ENCODE measurements at places on chromosomes 2 and 18.

DNA sequence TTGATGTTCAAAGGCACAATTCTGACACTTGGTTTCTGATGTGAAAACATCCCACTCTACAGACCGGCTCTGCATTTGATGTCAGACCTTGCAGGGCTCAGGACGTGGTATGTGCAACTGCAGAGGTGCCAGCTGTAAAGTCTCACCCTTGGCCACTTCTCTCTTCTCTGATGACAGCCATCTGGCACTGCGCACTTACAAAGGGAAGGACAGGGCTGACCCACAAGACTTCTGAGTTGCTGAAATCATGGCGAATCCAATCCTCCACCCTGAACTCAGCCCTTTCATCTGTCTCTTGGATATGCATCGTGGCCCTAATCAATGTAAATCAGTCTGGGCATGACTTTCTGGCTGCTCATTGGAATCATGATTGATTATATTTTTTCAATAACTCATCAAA, 82.5 kb downstream of the SEPTIN10 start:
- DNase-seq: no peak

DNA sequence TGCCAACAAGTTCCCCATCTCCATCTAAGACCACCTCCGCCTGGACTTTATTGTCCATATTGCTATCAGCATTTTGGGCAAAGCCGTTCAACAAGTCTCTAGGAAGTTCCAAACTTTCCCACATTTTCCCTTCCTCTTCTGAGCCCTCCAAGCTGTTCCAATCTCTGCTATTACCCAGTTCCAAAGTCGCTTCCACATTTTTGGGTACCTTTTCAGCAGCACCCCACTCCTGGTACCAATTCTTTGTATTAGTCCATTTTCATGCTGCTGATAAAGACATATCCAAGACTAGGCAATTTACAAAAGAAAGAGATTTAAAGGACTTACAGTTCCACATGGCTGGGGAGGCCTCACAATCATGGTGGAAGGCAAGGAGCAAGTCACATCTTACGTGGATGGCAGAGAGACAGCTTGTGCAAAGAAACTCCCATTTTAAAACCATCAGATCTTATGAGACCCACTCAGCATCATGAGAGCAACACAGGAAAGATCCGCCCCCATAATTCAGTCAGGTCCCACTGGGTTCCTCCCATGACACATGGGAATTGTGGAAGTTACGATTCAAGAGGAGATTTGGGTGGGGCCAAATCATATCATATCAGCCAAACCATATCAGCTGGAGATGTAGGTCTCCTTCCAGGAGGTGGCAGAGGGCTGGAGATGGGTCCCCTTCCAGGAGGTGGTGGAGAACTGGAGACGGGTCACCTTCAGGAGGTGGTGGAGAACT, 19.8 kb upstream of the TXNDC2 start:
- no peak for DNase-seq

GRCh38 chr2:240601831-240602160, 15.3 kb downstream of the CAPN10 start:
- peak; percentile 27 for DNase-seq

DNA sequence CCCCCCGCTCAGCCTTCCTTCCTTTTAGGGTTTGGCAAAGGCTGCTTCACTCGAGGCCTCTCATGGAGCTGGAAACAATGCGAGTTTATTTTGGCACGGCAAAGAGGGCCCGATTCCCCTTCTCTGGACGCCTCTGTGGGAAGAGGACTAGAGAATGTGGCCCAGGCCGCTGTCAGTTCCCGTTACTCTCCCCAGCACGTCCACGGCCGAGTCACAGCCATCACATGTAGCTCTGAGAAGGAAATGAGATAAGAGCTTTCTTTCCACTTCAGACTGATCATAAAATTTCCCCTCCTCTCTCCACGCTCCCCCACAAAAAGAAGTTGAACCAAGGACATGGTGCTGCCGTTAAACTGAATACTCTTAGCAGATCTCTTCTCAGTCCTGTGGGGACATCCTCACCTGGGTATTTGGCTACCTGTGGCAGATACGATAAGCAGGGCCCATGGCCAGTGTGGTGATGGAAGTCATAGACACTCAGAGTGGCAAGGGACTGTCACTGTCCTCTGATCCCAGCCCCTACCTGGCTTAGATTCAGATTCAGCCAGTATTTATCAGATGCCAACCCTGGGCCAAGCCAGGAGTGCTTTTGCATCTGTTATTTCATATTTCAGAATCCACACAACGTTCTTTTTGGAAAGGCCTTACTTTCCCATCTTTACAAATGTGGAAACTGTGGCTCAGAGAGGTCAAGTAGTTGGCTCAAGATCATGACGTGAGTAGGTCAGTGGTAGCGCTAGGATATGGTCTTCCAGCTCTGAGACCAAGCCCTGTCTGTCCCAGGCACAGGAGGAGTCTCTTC, 101.2 kb downstream of the MCFD2 start:
- no peak for DNase-seq

DNA sequence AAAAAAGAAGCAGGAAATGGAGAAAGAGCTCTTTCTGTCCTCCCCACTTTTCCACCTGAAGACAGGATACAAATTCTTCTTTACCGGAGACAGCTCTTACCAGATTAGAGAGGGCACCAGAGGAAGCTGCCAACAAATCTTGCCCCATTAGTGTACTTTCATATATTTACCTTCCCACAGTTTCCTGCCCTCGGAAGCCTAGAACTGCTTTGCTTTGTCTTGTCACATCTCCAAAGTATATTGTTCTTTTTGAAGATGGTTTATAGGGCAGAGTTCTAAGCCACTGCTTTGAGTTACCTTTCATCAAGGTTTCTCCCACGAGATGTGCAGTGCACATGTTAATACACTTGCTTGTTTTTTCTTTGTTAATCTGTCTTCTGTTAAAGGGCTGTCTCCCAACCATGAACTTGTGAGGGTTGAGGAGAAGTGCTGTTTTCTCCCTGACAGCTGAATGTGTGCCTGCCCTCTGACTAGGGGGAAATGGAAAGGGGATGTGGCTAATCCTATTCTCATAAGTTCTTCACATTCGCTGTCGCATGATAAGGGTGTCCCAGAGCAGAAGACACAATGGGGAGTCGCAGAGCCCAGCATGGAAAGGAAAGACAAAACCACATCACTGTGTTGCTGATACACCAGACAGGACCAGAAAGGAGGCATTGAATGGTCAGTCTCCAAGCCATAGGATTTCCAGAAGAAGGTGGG, 24.2 kb downstream of the CENPA start:
- no peak for DNase-seq

GRCh38 chr2:85750587-85751575, 2.9 kb upstream of the ATOH8 start:
- peak; percentile 81 for DNase-seq

GRCh38 chr2:85597241-85597640, 1.7 kb downstream of the RNF181 start:
- no peak for DNase-seq

DNA sequence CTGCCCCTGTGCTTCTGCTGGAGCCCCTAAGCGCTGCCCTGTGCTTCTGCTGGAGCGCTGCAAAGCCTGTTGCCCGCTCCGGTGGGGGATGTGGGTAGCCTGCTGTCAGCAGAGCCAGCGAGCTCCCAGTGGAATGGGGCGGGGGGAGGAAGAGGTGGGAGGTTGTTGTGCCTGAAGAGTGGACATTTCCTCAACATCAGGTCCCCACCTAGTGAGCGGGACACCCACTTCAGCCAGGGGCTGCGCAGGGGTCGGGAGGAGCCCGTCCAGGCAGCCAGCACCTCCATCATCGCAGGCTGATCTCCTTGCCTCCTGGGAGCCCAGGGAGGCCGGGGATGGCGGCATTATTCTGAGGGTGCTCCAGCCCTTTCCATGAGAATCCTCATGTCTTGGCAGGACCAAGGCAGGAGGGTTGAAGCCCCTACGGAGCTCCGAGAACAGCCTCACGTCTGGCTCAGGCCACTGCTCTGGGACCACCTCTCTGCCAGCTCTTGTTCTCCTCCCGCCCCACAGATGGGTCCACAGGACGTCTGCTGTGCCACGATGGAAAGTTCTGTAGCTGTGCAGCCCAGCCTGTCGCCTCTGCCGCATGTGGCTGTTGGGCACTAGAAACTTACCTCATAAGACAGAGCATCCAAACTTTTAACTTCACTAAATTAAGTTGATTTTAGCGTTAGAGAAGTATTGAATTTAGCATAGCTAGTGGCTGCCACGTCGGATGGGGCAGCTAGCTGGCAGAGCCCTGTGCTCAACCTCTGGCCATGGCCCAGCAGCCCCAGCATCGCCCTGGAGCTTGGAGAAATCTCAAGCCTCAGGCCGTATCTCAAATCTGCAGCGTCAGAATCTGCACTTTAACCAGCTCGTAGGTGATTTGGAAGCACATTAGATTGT, 1.9 kb upstream of the ALLC start:
- DNase-seq: no peak

- no peak for DNase-seq
Measured at GRCh38 chr2:69798290-69798908, 31.1 kb upstream of the GMCL1 start.

- no peak for DNase-seq
Measured at GRCh38 chr18:79356435-79356834, 39.3 kb upstream of the NFATC1 start.

DNA sequence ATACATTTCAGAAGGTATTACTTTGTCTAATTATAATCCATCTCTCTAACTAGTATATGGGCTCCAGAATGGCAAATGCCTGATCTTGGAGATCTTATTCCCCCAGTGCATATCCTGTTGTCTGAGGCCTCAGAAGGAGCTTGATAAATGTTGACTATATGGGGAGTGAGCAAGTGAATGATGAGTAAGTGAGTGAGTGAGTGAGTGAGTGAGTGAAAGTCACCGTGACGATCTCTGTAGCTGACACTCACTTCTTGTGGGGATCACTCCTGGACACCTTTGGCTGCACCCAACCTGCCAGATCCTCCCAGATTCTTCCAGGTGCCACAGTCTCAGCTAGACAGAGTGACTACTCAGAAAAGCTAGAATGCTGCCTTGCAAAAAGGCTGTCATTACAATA, 2.8 kb downstream of the XDH start:
- no peak for DNase-seq

DNA sequence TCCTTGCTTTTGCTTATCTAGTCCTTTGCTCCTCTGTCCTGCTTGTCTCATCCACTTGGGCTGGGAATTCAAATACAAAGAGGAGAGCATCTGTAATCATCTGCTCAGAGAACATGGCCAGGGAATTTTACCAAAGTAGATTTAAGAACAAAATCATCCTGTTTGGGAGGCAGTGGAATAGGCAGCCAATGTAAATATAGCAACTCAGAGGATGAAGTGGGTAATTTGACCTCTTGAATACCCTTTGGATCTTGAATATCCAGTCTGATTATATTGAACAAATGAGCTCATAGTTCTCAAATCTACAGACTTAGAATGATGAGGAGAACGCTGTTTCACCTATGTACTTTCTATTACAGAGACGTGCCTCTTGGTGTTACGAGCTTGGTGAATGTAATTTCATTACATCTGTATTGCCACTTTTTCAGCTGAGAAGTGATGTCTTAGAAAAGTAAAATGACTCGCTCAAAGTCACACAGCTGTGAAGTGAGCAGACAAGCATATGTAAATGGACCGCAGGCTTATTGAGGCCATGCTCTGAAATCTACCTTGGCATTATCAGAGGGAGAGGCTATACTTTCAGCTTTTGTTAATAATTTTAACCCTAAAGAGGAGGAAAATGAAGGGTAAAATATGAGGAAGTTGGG, 266.3 kb downstream of the MTX2 start:
- DNase-seq: no peak

GRCh38 chr2:37934591-37935513, 9.8 kb downstream of the RMDN2 start:
- no peak for DNase-seq

DNA sequence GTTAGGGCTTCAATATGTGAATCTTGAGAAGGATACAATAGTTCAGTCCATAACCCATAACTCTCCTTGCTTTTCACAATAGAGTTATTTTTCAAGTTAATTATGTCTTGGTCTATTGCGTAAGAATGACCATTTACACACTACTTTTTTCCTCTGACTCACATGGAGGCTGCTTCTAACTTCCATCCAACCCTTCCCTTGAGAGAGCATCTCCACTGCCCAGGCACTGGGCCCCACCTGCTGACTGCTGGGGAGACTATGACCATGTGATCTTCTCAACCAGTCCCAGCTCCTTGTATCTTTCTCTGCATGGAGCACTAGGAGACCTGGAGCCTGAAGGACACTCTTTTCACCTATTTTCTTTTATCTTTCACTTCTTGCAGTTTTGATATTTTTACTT, 251.5 kb downstream of the GPD2 start:
- no peak for DNase-seq

- no peak for DNase-seq
Measured at GRCh38 chr18:48006415-48007175, 76.1 kb upstream of the SMAD2 start.

- DNase-seq: no peak
Measured at GRCh38 chr2:24828238-24828996, 35.2 kb downstream of the CENPO start.

GRCh38 chr18:51110073-51110797, 80.2 kb downstream of the SMAD4 start:
- peak; percentile 73 for DNase-seq

GRCh38 chr2:170123593-170123992, 54.4 kb upstream of the MYO3B start:
- no peak for DNase-seq

DNA sequence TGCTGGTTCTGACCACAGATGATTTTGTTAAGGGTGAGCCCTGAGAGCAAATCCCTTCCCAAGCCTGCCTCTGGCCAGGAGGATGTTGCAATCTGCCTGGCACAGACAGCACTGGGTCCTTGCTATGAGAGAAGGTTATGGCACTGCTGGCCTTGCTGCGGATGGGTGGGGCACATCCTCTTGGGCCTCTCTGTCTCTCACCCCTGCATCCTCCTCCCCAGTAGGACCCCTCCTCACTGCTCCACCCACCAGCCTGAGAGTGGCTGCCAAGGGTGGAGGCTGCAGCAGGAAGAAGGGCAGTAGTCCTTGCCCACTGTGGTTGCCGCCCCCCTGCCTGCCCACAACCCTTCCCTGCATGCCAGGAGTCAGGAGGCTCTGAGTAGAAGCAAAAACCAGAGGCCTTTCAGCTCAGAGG, 180.9 kb downstream of the ZBTB7C start:
- peak; percentile 67 for DNase-seq

- DNase-seq: no peak
Measured at GRCh38 chr2:228927028-228928010, 343.8 kb downstream of the PID1 start.

GRCh38 chr2:99478632-99479031, 11.2 kb downstream of the REV1 start:
- no peak for DNase-seq

GRCh38 chr2:215933151-215933550, 80.2 kb downstream of the MREG start:
- no peak for DNase-seq

GRCh38 chr2:25957743-25958142, 24.6 kb downstream of the KIF3C start:
- no peak for DNase-seq

- DNase-seq: no peak
Measured at GRCh38 chr2:72133721-72134407, 13.8 kb downstream of the CYP26B1 start.

GRCh38 chr2:227653419-227653818, 13.2 kb upstream of the SCYGR5 start:
- no peak for DNase-seq

DNA sequence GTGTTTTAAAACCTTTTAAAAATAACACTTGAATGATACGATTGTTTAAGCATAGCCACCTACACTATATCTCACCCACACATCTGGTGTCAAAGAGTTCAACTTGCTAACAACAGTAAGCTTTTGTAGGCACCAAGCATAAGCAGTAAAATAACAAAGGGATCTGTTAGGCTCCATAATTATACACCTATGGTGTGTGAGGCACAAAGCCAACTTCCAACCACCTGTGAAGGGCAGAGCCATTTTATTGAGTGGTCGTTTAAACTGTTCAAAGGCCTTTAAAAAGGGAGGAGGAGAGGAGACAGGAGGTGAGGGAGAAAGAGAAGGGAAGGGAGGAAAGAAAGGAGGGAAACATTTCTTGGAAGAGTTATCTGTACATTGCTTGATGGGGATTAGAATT, 27.9 kb downstream of the NEMP2 start:
- no peak for DNase-seq
